ENCODE measurements at places on chromosomes 13 and 19.

- DNase-seq: no peak
These were observed 86.7 kb downstream of the GNG7 start for GRCh38 chr19:2615782-2616181.

GRCh38 chr19:12715929-12716328 is 7.8 kb downstream of the TNPO2 start:
- no peak for DNase-seq

DNA sequence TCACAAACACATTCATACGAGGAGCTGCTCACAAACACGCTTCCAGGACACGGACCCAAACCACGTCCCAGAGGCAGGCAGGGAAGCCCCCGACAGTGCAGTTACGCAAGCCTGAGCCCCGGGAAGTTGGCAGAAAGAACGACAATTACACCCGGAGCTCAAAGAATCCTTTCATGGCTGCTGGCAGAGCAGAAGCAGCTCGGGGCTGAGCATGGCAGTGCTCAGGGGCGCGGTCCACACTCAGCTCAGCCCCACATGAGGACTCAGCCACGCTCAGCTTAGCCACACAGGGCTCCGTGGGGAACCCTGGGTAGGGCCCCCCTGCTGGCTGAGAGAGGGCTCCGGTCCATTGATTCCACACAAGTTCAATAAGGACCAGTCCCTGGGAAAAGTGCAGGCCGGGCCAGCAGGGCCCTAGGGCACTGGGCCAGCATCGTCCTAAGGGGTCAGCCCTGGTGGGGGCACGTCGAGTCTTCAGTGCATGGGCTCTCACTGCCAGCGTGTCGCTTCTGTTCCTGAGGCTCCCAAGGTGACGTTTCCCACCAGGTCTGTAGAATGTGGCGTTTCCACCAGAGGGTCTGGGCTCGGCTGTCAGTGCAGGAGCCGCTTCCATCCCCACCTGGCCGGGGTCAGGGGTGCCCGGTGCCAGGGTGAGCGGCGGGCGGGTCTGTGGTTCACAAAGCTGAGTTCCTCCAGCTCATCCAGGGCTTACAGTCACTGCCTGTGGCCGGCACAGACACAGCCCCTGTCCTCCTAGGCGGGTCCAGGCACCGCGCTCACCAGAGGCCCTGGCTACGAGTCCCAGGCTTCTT is 23.1 kb downstream of the GAS6 start:
- DNase-seq: no peak

DNA sequence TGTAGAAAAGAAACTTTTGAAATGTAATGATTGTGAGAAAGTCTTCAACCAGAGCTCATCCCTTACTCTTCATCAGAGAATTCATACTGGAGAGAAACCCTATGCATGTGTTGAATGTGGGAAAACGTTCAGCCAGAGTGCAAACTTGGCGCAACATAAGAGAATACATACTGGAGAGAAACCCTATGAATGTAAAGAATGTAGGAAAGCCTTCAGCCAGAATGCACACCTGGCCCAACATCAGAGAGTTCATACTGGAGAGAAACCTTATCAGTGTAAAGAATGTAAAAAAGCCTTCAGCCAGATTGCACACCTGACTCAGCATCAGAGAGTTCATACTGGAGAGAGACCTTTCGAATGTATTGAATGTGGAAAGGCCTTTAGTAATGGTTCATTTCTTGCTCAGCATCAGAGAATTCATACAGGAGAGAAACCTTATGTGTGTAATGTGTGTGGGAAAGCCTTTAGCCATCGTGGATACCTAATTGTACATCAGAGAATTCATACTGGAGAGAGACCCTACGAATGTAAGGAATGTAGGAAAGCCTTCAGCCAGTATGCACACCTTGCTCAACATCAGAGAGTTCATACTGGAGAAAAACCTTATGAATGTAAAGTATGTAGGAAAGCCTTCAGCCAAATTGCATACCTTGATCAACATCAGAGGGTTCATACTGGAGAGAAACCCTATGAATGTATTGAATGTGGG is 19.3 kb downstream of the ZNF583 start:
- no peak for DNase-seq

- DNase-seq: no peak
These were observed 26.3 kb upstream of the SLC15A1 start for GRCh38 chr13:98778749-98779148.

- no peak for DNase-seq
These were observed 26.4 kb downstream of the MAP2K2 start for GRCh38 chr19:4097501-4097900.

DNA sequence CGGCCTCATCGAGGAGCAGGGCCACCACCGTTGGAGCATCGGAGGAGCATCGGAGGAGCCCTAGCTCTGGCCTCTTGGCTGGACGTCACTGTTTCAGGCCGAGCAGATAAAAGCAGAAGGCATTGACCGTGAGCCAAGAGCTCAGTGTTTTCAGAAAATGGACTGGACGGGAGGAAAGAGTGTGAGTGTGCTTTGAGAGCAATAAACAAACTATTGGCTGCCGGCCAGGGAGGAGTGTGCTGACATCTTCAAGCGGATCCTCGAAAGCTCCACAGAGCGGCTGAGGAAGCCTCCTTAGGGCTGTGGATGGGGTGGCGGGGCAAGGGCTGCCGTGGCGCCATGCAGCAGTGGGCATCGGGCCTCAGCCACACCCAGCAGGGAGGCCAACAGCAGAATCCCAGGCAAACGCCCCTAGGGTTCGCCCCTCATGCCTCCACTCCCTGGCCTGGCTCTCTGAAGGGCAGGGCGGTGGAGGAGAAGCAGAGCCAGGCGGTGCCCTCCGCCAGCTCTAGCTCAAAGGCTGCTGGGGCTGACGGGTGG is 41.8 kb downstream of the IRS2 start:
- DNase-seq: no peak

GRCh38 chr19:45139286-45140143 is 21.3 kb downstream of the NKPD1 start:
- DNase-seq: no peak

DNA sequence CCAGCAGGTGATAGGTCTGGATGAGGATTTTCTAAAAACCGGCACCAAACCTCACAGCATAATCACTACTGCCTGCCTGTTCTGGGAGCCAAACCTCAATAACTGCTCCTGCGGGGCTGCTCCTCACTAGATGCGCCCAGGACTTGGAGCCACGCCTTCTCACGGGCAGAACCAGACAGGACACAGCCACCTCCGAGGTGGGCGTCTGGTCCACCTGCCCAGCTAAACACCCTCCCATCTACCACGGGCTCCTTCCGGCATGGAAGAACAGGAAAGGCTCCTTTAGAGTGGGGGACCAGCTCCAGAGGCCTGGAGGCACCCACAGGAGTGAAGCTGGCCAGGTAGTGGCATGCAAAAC is 73.5 kb downstream of the PEPD start:
- no peak for DNase-seq

DNA sequence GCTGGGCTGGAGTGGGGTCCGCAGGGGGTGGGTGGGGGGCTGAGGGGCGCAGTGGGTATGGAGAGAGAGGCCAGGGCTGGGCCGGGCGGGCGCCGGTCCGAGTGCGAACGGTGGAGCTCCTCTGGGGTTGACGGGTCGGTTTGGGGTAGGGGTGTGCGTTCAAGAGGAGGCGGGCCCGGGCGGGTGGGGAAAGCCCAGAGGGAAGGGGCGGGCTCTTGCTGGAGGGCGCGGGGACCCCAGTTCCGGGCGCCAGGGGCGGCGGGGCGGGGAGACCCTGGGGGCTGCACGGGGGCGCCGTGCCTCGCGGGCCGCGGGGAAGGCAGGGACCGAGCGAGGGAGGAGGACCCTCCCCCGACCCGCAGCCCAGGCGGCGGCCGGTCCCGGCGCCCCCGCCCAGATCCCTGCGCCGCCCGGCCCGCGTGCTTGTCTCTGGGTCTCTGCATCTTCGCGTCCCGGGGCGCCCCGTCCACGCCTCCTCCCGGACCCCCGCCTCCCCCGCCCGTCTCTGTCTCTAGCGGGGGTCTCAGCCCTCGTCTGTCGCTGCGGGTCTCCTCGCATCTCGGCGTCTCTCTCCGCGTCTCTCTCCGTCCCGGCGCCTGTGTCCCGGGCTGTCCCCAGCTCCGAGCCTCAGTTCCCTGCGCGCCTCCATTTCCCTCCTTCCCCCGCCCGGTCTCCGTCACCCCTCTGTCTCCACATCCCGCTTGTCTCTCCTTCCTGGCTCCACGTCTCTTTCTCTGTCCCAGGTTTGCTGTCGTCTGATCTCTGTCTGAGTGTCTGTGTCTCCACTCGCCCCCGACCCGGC is 8.3 kb upstream of the SHISA7 start:
- DNase-seq: no peak

DNA sequence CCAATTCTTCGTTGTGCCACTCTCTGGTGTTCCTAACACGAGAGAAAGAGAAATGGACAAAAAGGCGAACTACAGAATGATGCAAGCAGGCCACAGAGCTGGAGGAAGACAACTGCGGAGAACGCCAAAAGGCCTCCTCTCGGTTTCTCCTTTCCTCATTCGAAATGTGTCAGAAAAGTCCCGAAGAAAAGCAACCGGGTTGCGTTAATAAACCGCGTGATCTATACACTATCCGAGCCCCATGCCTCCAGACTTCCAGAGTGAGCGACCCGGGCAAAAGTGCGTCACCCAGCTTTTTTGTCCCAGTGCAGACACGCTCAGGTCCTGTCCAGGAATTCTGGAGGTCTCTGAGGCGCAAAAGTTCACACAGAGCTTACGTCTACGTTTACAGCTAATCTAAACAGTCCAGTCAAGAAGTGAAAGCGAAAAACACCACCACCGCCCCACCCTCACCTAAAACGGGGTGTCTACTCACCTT is 413 bp downstream of the N4BP2L2 start:
- DNase-seq: no peak

- DNase-seq: no peak
These were observed 12.0 kb downstream of the IGFL3 start for GRCh38 chr19:46112527-46112926.

- no peak for DNase-seq
These were observed 788.3 kb upstream of the SLITRK5 start for GRCh38 chr13:86882835-86883234.

DNA sequence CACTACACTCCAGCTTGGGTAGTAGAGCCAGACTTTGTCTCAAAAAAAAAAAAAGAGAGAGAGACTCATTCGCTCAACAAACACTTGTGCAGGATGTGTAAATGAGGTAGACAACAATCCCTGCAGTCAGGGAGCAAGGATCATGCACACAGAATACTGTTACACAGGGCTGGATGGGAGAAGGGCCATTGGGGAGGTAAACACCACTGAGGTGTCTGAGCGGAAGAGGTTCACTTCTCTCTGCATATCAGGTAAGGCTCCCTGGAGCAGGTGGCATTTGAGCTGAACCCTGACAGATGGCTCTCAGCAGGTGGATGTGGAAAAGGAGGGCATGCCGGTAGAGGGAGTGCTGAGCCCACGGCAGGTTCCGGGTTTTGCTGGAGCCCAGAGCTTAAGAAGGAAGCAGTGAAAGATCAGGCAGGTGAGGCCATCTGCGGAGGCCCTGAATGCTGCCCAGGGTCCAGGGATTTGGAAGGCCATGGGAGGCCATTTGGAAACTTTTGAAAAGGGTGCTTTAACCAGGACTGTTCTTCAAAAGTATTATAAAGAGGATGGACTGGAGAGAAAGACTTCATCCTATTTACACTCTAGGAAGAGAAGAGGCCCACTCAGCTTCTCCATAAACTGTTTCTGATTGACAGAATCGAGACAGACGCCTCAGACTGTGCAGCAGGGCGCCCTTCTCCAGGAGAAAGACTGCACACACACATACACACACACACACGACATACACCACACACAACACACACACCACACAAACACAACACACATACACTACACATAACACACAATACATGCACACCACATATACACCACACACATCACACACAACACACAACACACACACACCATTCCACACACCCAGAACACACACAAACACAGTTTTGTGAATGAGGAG is 199.4 kb downstream of the USP12 start:
- no peak for DNase-seq

DNA sequence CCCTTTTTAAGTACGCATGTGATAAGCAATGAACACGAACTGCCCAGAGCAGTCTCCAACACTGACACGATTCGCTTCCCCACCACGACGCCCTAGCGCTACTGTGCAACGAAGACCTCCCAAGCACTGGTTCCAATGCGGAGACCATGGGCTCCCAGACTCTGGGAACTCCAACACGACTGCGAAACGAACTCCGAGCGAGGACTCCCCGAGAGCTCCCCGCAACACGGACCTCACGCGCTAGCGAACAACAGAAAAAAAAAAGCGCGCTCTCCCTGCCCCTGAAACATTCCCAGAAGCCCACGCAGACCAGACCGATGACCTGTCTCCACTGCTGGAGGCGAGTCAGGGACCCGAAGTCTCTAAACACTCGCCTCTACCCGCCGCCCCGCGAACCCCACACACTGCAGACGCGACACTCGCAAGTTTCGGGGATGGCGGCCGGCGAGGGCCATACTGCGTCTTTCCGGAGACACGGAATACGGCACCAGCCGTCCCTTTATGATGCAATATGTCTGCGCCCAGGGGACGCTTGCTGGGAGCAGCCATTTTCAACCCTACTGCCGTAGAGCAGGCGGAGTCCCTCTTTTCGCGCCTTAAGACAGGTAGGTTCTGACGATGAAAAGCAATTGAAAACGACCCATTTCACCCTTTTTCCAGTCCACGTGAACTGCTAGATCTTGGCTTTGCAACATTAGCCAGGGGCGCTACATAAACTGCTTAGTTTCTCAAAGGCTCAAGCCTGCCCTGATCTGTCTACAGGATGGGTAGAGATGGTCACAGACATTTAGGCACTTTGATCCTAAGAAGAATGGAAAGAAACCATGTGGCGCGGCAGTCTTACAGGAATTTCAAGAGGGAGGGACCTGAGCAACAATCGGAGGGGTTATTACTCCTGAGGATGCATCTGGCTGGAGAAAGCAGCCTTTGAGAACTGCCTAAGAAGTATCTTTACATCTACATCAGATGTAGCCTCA is at the start of gene ZNF577:
TSS of gene ZNF577 (minus strand) at position 430 of the 977 bp plus-strand sequence. CDS start 7,569 bp downstream, outside the sequence.
- no peak for DNase-seq

GRCh38 chr13:28607187-28607955 is 51.6 kb upstream of the POMP start:
- DNase-seq: no peak

- DNase-seq: no peak
These were observed 25.7 kb upstream of the IGFL4 start for GRCh38 chr19:46066471-46066870.

DNA sequence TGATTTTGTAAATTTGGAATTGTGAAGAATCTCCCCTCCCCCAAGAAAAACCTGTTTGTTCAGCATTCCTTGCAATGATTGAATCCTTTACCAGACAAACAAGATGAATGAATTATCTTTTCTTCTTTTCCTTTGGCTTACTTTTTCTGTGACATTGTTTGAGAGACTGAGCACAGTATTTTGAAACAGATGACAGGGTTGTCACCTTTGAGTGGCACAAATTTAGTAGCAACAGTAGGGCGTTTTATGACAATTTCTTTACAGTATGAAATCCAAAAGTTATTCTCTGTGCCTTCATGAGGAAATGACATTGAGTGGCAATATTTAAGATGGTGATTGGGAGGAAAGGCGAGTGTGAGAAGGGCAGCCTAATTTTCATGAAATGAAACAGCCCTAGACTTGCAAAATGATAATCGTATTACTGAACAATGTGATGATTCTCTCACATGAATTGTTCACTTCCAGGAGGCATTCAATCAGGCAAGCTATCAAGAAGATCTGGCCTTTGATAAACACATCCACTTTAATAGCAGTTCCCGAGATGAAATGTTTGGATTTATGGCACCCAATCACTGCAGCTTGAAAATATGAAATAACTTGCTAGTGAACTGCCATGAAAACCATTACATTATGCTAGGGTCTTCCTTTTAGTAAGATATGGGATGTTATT is 68.6 kb upstream of the SCEL start:
- no peak for DNase-seq
